ENCODE measurements at places on chromosomes 4 and X.

- no peak for DNase-seq
Observed at GRCh38 chrX:69369999-69370398, 134.1 kb upstream of the NALF2 start.

DNA sequence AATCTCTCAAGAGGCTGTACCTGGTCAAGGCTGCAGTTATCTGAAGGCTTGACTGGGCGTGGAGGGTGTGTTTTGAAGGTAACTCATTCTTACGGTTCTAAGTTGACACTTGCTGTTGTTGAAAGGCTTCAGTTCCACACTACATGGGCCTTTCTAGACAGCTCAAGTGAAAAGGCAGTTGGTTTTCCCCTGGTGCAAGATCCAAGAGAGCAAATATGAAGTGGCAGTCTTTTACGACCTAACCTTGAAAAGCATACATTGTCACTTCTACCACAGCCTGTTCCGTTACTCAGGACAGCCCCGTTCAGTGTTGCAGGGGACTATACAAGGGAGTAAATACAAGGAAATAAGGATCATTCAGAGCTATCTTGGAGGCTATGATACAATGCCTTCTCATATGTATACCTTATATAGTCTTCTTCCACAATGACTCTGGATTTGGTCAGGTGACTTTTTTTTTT is 46.2 kb downstream of the PDS5A start:
- no peak for DNase-seq

DNA sequence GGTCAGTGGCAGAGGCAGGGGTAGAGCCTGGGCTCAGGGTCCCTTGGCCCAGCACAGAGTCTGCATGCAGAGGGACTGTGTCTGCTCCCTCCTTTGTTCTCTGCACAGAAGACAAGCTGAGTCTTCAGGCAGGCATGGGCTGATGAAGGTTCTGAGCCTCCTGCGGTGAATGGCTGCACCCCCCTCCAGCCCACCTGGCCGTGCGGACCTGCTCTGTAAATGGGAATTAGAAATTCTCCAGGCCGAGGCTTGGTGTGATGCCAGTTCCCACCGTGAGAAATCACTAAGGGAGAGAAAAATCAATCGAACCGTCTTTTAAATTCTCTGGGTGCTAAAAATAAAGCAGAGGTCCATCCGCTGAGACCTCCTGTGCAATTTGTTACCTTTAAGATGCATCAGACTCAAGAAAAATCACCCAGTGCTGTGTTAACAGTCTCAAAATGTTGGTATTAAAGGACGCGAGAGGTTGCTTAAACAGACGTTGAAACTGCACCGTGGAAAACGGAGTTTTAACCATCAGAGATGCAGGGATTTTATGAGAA is 96.0 kb downstream of the WFS1 start:
- no peak for DNase-seq

DNA sequence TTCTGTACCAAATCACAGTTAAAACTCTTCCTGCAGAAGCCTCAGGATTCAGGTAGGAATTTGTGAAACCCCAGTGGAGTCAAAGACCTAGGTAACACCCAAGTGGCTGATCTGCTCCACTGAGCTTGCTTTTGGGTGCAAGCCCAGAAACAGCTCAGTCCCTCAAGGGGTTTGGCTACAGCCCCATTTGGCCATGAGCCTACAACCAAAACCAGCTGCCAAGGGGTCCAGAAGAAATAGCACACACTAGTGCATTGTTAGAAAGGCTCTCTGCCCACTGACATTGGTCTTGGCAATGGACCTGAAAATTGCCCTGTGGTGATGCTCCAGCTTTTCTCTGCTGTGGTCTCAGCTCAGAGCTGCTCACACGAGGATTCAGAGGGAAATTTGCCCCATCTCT is 577.4 kb upstream of the INTU start:
- DNase-seq: no peak

- DNase-seq: no peak
Observed at GRCh38 chrX:586351-586750, 44.2 kb upstream of the SHOX start.

GRCh38 chrX:86711531-86712180 is 563.4 kb downstream of the DACH2 start:
- DNase-seq: no peak

GRCh38 chrX:46758956-46759644 is at the start of gene SLC9A7:
Gene SLC9A7 (minus strand): TSS chrX:46759118. CDS start chrX:46759029, 89 bp downstream.
- DNase-seq: peak; percentile 78

DNA sequence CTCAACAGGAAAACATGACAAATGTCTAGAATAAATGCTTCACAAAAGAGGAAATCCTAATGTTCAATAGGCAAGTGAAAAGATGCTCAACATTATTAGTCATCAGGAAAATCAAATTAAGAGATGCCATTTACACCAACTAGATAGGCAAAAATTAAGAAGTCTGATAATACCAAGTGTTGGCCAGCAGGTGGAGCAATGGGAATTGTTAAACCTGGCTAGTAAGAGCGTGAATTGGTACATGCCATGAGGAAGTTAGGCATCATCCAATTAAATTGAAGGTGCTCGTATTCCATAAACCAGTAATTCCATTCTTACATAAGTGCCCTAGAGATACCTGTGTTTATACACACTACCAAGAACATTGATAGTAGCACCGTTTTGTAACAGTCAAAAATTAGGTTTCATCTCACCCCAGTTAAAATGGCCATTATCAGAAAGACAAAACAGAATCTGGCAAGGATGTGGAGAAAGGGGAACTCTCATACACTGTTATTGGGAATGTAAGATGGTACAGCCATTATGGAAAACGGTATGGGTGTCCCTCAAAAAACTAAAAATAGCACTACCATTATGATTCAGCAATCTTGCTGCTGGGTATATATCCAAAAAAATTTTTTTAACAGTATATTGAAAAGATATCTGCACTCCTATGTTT is 14.0 kb upstream of the ZCCHC18 start:
- DNase-seq: peak; percentile 66

GRCh38 chr4:9758641-9759317 is 22.7 kb upstream of the DRD5 start:
- no peak for DNase-seq

GRCh38 chr4:150462743-150463142 is 119.2 kb upstream of the MAB21L2 start:
- no peak for DNase-seq

DNA sequence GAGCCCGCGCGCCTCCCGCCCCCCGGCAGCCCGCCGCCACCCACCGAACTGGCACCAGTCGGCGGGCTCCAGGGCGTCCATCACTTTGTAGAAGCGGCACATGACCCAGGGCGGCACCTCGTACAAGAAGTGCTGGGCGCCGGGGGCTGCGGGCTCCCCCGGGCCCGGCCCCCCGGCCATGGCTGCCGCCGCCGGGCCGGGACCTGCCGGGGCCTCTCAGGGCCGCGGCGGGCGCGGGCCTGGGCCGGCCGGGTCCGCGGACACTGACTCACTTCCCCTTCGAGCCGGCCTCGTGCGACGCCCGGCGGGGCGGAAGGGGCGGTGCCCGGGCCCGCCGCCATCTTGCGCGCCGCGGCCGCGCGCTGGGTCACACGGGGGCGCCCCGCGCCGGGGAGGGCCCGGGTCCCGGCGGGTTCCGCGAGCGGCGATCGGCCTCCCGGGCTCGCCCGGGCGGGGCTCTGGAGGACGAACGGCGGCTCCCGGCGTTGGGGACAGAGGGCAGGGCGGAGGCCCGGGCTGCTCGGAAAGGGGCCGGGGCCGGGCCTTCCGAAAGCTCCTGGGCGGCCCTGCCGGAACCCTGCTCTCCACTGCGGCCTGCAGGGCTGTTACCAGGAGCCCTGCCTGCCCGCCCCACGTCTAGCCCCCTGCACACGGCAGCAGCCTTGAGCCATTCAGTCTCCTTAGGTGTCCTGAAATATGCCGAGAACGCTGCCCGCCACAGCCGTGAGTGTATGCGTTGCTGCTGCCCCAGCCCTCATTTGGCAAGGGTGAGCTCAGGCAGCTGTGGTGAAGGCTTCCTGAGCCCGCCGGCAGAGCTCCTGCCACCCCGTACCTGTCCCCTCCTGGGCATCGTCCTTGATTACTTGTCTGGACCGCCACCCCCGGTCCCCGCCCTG is at the start of gene IRAK1:
Gene IRAK1, minus strand, starts transcription at position 270 of the 896 bp plus-strand sequence. Its CDS starts 90 bp downstream, at position 180.
- DNase-seq: peak; percentile 76

- no peak for DNase-seq
Observed at GRCh38 chr4:178612733-178613132, 1170.5 kb upstream of the AGA start.

GRCh38 chr4:182862141-182862875 is 54.9 kb downstream of the DCTD start:
- DNase-seq: no peak

DNA sequence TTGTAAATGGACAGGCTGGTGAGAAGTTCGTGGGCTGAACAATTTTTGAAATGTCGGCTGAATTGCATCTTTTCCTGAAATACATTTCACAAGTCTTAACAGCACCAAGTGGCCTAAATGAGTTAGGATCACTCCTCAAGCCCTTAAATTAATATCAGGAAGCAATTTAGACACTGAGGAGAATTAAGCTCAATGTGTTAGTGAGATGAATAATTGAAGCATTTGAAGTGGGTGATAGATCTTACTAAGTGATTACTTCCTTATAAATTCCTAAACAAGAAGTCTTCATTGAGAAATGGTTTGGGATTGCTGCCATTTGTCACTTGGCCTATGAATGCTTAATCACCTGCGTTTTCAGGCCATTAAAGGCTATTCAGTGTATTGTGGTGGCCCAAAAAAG is 116.8 kb downstream of the NAA11 start:
- no peak for DNase-seq

DNA sequence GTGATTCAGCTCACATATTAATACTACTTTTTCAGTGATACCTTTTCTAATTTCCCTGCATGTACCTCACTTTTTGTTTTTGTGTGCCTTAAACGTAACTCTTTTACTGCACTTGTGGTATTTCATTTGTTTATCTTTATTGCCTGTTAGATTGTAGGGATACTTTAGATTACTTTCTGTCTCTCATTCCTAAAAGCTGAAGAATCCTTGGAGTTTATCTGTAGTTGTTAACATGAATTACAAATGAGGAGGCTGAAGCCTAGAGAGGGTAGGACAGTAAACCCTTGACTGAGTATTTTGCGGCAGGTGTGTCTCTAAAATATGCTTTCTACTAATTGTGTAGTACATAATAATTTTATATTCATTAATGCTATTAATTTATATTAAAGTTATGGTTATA is 34.9 kb downstream of the BMP2K start:
- no peak for DNase-seq

GRCh38 chr4:118124997-118125396 is 90.7 kb downstream of the NDST3 start:
- DNase-seq: no peak

GRCh38 chr4:147910315-147910714 is 178.4 kb downstream of the ARHGAP10 start:
- DNase-seq: no peak

- no peak for DNase-seq
Observed at GRCh38 chr4:168524006-168524405, 27.2 kb downstream of the PALLD start.

- no peak for DNase-seq
Observed at GRCh38 chr4:150546286-150546685, 35.7 kb upstream of the MAB21L2 start.

- DNase-seq: no peak
Observed at GRCh38 chr4:121749225-121749624, 15.7 kb downstream of the SMIM43 start.

DNA sequence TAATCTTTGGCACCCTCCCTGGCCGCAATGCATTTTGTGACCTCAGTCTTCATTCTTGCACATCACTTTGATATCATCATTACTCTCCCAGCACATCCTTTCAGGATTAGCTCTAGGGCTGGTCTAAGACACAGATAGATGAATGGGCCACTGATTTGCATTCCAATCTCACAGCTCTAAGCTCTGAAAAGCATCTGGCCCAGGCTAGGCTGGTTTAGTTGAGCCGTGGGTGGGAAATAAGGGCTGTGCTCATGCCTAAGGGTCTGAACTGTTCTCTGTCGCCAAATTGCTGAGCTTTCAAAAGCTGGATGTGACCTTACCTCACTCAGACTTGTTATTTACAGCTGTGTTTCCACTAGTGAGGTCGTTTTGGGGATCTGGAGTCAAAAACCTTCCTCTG is 30.0 kb upstream of the SLC9A7 start:
- no peak for DNase-seq

Data from HEK293T (cell line).